ENCODE measurements at places on chromosomes 11 and 22.

DNA sequence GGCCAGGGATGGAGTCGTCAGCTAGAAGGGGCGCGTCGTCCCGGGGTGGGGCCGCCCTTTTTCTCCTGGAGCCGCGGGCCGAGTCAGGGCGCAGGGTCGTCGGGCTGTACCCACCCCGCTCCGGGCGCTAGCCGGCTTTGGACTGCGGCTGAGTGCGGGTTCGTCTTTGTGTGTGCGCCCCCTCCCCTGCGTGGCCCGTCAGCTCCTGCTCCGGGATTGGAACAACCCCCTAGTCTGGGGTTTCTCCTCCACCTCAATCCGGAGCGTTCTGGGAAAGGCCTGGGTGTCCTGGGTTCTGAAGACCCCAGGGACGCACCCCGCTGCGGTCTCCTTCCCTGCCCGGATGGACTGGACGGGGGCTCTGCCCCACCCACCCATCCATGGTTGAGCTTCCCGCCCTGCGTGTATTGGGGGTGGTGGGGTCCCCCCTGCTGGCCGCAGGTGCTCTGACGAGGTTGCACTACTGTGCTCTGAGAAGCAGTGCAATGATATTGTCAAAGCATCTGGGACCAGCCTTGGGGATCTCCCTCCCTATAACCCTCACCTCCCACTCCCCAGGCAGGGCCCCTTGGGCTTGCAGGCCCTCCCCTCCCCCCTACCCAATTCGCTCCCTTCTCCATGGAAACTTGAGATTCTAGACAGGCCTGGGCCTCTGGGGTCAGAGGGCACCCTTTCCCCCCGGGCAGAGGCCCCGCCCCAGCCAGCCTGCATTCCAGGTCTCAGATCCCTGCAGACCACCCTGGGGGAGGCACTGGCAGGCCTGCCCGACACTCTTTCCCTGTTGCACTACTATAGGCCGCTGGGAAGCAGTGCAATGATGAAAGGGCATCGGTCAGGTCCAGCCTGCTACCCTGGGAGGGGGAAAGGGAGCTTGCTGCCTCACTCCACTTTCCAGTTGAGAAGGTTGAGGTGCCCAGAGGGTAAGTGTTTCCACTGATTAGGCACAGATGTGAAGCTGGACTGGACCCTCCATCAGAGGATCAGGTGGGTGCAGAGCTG lies 10.7 kb downstream of the SDF2L1 start:
- H3K36me3 ChIP-seq: no peaks in the 10 kb centered on the region
- DNase-seq: no peak
- no peak overlapping the region for H3K27ac ChIP-seq
- peak overlapping the region; percentile 57 for H3K4me3 ChIP-seq

GRCh38 chr11:20707876-20708275 lies 38.5 kb downstream of the NELL1 start:
- H3K4me3 ChIP-seq: no peak overlapping the region
- no peaks in the 10 kb centered on the region for H3K36me3 ChIP-seq
- H3K27ac ChIP-seq: no peak overlapping the region
- DNase-seq: no peak

DNA sequence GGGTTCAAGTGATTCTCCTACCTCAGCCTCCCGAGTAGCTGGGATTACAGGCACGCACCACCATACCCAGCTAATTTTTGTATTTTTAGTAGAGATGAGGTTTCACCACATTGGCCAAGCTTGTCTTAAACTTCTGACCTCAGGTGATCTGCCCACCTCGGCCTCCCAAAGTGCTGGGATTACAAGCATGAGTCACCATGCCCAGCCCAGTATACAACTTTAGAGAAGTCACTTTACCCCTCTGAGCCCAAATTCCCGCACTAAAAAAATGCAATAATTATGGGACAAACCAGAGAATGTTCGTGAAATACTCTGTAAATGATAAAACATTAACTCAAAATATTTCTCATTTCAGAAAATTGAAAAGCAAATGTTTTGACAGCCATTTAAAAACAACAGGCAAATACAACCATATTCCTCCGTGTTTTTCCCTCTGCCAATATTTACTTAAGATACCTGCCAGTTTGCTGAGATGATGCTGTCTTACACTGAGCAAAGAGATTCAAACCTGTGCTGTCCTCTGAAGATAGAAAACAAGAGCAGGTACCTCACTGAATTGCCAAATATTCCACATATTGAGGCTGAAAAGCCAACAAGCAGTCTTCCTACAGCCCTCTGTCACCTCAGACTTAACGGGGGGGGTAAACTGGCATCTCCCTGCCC lies 9.6 kb downstream of the PLEKHA7 start:
- H3K27ac ChIP-seq: no peak overlapping the region
- H3K36me3 ChIP-seq: no peaks in the 10 kb centered on the region
- no peak for DNase-seq
- H3K4me3 ChIP-seq: no peak overlapping the region

DNA sequence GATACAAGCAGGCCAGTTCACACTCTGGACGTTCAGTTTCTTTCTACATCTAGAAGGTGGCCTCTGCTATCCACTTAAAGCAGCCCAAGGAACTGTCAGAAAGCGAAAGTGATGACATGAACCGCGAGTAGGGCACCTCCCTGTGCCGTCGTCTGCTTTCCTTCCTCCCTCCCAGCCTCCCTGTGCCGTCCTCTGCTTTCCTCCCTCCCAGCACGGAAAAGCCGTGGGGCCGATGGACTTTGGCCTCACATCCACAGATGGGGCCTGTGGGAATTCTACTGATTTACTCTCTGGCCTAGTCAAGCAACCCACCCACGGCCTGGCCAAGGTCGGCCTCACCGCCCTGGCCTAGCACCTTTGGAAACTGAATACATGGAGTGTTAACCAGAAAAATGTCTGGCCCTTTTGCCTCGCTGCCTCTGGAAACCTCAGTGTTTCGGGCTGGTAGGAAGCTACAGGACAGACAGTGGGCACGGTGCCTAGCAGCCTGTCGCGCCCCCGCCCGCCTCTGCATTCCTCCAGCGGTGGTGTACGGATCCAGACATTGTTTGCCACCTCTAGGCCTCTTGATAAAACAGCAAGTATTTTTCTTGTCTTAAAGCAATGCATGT lies 14.2 kb downstream of the PEX26 start:
- no peaks in the 10 kb centered on the region for H3K36me3 ChIP-seq
- no peaks in the 10 kb centered on the region for H3K27me3 ChIP-seq
- peaks cover 5% of the 10 kb centered on the region for H3K4me1 ChIP-seq
- H3K4me3 ChIP-seq: peak overlapping the region; percentile 5
- peak overlapping the region; percentile 80 for H3K27ac ChIP-seq

GRCh38 chr11:73077454-73077853 lies 64.7 kb downstream of the FCHSD2 start:
- H3K4me1 ChIP-seq: no peaks in the 10 kb centered on the region
- no peak overlapping the region for H3K27ac ChIP-seq
- DNase-seq: no peak
- no peak overlapping the region for H3K4me3 ChIP-seq

DNA sequence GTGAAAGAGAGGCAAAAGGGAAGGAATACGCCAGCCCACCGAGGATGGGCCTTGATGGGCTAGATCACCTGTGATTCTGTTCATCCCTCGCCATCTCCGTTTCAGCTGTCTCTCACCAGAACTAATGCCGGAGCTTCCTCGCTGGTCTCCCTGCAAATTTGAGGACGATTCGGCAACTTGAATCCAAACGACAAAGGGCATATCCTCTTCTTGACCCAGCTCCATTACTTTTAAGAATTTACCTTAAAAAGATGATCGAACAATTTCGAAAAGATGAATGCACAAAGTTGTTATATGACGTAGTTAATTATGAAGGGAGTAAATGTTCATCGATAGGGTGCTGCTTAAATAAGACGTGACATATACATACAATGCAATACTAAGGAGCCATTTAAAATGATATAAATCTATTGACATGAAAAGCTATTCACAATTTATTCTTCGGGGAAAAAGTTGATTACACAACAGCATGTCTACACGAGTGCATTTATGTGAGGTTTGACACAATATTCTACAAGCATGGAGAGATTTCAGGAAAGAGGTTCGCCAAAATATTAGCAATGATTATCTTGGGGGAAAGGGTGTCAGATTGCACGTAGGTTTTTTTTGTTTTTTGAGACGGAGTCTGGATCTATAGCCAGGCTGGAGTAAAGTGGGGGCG lies 937 bp upstream of the FAM168A start:
- H3K36me3 ChIP-seq: no peaks in the 10 kb centered on the region
- peak overlapping the region; percentile 74 for H3K4me3 ChIP-seq

DNA sequence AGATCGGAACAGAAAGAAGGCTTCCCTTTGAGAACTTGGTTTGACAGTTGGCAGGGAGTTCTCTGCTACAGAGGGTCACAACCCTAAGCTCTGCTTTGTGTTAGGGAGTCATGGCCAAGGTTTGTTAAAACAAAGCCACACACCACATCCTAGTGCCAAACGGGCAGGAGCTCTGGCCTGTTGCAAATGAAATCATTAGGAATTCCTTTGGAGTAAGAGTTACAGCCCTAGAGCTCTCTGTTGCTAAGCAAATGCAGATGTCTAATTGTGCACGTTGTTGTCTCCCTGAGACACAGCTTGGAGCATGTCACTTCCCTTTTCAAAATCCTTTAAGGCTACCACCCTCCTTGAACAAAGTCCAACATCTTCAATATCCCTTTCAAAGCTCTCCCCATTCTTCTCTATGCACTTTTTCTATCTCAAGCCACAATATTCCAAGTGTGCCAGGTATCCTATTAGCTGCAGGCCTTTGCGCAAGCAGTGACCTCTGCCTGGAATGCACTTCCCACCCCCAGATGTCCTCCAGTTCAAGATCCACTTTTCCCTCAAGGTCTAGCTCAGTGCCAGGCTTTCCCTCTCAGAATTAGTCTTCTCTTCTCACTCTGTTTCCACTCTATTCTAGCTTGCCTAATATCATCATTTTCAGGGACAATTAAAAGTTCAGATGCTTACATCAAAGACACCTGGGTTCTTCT lies 253.7 kb upstream of the POU2AF2 start:
- H3K4me1 ChIP-seq: no peaks in the 10 kb centered on the region
- H3K27ac ChIP-seq: no peak overlapping the region
- DNase-seq: no peak
- H3K27me3 ChIP-seq: no peaks in the 10 kb centered on the region
- no peaks in the 10 kb centered on the region for H3K36me3 ChIP-seq

- DNase-seq: peak; percentile 52
- no peak overlapping the region for H3K4me3 ChIP-seq
- no peak overlapping the region for H3K27ac ChIP-seq
- no peaks in the 10 kb centered on the region for H3K36me3 ChIP-seq
These were observed 395.7 kb downstream of the MN1 start for GRCh38 chr22:27405672-27406388.

GRCh38 chr11:2301631-2302305 lies at the start of the genes C11orf21 and TSPAN32:
Gene C11orf21 (minus strand): TSS chr11:2301918. CDS start chr11:2301808, 110 bp downstream.
Gene TSPAN32 (plus strand): TSS chr11:2302013. CDS start chr11:2302150, 137 bp downstream.
- no peaks in the 10 kb centered on the region for H3K27me3 ChIP-seq
- peaks cover 19% of the 10 kb centered on the region for H3K4me1 ChIP-seq
- no peaks in the 10 kb centered on the region for H3K36me3 ChIP-seq
- DNase-seq: peak; percentile 19

GRCh38 chr11:100908746-100909145 lies 220.9 kb downstream of the PGR start:
- no peak overlapping the region for H3K4me3 ChIP-seq
- no peak overlapping the region for H3K27ac ChIP-seq
- no peaks in the 10 kb centered on the region for H3K4me1 ChIP-seq
- H3K27me3 ChIP-seq: no peaks in the 10 kb centered on the region

GRCh38 chr22:27576815-27577573 lies 224.6 kb downstream of the MN1 start:
- H3K4me1 ChIP-seq: peaks cover 7% of the 10 kb centered on the region
- H3K4me3 ChIP-seq: no peak overlapping the region
- DNase-seq: no peak
- H3K27ac ChIP-seq: no peak overlapping the region

- H3K27me3 ChIP-seq: no peaks in the 10 kb centered on the region
- peaks cover 3% of the 10 kb centered on the region for H3K4me1 ChIP-seq
- H3K36me3 ChIP-seq: no peaks in the 10 kb centered on the region
- DNase-seq: no peak
- no peak overlapping the region for H3K4me3 ChIP-seq
These were observed 122.2 kb downstream of the C11orf58 start for GRCh38 chr11:16860617-16861016.

GRCh38 chr11:36142439-36142838 lies 146.8 kb downstream of the COMMD9 start:
- DNase-seq: no peak
- no peaks in the 10 kb centered on the region for H3K4me1 ChIP-seq
- no peak overlapping the region for H3K4me3 ChIP-seq
- no peaks in the 10 kb centered on the region for H3K36me3 ChIP-seq
- no peaks in the 10 kb centered on the region for H3K27me3 ChIP-seq

DNA sequence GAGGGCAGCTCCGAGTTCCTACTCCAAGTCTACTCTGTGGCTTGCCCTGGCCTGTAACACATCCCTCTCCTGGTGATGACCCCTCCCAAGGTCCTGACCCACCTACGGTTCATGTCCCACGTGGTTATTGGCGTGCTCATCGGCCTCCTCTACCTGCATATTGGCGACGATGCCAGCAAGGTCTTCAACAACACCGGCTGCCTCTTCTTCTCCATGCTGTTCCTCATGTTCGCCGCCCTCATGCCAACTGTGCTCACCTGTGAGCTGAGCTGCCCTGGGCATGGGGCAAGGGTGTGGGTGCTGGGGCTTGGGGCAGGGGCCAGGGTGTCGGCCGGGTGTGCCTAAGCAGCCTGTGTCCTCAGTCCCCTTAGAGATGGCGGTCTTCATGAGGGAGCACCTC lies 9.6 kb downstream of the ABCG4 start:
- no peak overlapping the region for H3K27ac ChIP-seq
- DNase-seq: no peak
- no peaks in the 10 kb centered on the region for H3K36me3 ChIP-seq
- H3K4me3 ChIP-seq: no peak overlapping the region

DNA sequence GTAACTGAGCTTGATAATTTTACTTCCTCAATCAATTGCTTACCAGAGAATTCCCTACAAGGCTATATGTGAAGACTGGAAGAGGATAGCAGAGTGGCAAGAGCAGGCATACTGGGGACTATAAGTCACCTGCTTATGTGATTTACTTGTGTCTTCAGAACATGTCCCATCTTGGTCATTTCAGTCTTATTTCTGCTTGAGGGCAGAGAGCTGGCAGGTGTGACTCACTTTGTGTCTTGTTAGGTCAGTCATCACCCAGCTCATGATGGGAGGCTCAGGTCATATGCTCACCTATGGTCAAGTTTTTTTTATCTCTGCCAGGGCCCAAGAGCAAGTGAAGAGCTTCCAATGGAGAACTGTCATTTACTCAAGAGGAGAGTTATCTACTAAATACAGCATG lies 6.2 kb downstream of the SRSF8 start:
- H3K4me3 ChIP-seq: no peak overlapping the region
- H3K4me1 ChIP-seq: peaks cover 18% of the 10 kb centered on the region
- DNase-seq: no peak
- no peak overlapping the region for H3K27ac ChIP-seq

DNA sequence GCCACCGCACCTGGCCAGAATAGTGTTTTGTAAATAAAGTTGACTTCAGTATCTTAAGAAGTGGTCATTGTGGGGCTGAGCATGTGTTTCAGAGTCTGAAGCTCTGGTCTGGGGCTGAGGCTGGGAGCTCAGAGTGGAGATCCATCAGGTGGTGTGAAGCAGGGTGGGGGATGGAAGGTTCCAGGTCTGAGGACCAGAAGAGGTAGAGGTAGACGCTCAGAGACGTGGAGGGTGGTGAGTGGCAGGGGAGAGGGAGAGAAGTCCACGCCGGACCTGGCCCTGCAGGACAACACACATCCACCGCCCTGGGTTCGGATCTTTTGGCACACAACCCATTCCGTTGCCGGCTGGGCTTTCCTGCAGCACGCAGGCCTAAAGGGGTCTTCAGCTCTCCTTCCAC lies 40.7 kb downstream of the ARHGAP8 start:
- no peaks in the 10 kb centered on the region for H3K4me1 ChIP-seq
- DNase-seq: no peak
- no peaks in the 10 kb centered on the region for H3K27me3 ChIP-seq
- H3K4me3 ChIP-seq: no peak overlapping the region
